ENCODE measurements at places on chromosomes 12 and 14.
A peak's percentile ranks its signal among the peaks of the same experiment; 100 is the strongest.

- no peak for DNase-seq
These were observed 263 bp downstream of the RCOR1 start for GRCh38 chr14:102592763-102593060.

DNA sequence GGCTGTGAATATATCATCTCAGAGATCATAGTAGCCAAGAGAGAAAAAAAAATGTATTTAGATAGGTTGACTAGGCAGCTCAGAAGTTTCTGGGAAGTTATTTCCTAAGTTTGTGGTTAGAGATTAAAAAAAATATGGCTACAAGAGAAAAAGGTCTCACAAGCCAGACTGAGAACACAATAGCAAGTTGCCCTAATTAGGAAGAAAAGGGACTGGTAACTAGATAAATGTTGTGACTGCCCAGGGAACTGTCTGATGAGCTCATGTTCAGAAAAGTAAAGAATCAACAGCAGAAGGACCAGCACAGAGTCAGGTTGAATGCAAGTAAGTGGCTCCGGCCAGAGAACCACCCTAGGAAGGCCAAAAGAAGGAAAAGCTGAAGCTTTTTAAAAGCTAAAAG, 256.6 kb downstream of the PRKD1 start:
- DNase-seq, result peak; percentile 8

GRCh38 chr12:117986705-117987469, 18.1 kb upstream of the KSR2 start:
- DNase-seq, result no peak

- peak; percentile 66 for DNase-seq
These were observed 42.0 kb upstream of the GPR68 start for GRCh38 chr14:91286530-91286937.

DNA sequence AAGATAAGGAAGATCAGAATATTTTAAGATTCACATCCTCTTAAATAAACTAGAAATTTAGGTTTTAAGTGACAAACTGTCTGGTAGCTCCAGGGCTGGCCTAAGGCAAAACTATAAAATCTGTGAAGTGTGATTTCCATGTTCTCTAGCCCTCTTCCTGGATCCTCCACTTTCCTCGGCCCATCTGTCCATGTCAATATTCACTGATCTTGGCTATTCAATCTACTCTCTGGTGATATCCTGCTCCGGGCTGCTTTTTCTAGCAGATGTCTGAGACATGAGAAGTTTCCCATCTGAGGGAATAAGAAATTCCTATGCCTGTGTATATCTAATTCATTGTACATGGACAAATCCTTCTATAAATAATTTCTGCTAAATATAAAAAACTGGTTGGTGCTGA, 500.4 kb downstream of the GALC start:
- DNase-seq, result no peak

DNA sequence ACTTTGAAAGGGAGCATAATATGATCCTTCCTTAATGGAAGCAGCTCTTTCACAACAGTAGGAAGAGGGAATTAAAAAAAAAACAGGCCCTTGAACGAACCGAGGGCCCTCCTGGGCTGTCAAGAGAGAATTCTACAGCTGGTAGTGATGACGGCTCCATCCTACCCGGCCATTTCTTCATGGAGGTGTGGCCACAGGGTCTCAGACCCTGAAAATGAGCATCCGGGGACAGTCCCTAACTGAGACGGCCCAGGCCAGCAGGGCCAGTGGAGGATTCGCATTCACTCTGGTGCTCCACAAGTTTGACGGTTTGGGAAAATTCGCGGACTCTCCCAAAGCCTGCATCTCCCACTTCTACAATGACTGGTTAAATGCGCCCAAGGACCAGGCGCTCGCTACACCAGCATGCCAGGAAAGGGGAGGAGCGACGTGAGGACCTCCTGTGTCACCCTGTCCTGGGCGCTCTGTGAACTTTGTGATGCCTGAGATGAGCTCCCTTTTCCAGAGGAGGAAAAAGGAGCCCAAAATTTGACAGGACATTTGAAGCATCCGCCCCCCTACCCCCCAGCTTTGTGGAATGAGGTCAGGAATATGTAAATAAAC, 66.8 kb downstream of the BCL11B start:
- no peak for DNase-seq

- DNase-seq, result no peak
These were observed 29.5 kb downstream of the AREL1 start for GRCh38 chr14:74683406-74683805.

DNA sequence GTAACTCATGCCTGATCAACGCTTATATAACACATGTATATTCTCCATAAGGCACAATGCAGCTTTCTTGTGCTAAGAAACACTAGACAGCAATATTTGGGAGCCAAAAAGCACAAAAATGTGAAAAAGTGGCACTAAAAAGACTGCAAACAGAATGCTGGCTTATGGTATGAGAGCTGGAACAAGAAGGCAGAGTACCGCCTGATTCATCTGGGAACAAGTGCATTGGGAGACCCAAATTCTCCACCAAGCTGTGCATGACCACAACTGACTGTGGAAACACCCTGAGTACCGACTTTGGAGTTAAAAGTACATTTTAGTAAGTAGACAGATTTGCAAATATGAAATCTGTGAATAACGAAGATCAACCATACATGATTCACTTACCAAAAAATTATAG, 25.1 kb downstream of the E2F7 start:
- DNase-seq, result no peak

DNA sequence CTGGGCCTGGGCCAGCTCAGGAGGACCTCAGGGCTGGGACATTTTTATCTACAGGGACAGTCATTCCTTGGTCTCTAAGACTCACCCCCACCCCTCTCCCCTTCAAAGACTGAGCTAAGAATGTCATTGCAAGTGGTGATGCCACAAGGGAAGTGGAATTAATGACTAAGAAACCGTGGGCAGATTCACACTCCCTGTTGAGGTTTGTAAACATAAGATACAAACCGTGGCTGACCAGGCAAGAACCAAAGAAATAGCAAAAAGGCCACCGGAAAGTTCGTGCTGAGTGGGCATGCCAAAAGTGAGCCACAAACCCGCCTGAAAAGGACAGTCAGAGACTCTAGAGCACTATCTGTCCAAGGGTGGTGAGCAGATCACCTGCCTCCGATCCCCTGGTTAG, 25.7 kb downstream of the NUAK1 start:
- DNase-seq, result no peak

DNA sequence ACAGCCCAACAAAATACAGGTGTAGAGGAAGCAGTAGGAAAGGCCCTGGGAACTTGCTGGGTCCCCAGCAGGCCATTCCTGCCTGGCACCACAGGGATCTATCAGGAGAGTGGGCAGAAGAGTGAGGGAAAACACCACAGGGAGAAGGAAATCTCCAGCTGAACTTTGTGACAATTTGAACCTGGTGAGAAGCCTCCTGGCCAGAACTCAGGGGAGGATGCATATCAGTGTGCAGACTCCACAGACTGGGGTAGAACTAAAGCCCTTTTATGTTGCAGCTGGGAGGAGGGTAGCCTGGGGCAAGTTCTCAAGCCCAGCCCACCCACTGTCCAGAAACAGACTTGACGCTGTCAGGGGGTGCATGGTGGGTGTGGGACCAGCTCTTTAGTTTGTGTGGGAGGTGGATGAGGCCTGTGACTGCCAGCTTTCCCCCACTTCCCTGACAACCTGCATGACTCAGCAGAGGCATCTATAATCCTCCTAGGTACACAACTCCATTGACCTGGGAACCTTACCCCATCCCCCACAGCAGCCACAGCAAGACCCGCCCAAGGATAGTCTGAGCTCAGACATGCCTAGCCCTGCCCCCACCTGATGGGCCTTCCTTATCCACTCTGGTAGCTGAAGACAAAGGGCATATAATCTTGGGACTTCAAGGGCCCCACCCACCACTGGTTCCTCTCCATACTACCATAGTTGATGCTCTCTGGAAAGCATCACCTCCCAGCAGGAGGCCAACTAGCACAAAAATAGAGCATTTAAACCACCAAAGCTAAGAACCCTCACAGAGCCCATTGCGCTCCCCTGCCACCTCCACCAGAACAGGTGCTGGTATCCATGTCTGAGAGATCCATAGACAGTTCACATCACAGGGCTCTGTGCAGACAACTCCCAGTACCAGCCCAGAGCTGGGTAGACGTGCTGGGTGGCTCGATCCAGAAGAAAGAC, 28.9 kb downstream of the PNN start:
- DNase-seq, result no peak

GRCh38 chr12:9361879-9362326, 153.7 kb upstream of the PZP start:
- DNase-seq, result no peak

GRCh38 chr14:61456720-61457119, 135.3 kb downstream of the PRKCH start:
- peak; percentile 66 for DNase-seq
